ENCODE measurements at places on chromosomes 6 and 20.

- no peak for DNase-seq
Observed at GRCh38 chr6:122361314-122361979, 38.0 kb upstream of the HSF2 start.

GRCh38 chr20:11311659-11312224 lies 606.0 kb upstream of the BTBD3 start:
- no peak for DNase-seq

DNA sequence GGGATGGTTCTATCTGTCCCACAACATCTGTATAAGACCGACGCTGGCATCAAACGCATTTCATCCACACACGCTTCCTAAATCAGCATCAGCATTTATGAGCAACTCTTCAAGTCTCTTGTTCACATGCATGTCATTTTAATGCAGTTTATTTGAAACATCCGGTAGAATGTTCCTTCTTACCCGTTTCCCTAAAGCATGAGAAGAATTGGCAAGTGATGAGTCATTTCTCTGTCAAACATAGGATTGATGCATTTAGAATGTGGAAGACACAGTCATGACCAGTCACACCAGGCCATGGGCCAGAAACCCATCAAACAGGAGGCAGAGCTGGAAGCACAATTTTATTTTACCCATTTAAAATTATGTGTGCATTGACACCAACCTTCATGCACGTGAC lies 122.8 kb downstream of the UST start:
- DNase-seq = no peak

GRCh38 chr6:137224799-137225198 lies 5.6 kb upstream of the IFNGR1 start:
- no peak for DNase-seq

DNA sequence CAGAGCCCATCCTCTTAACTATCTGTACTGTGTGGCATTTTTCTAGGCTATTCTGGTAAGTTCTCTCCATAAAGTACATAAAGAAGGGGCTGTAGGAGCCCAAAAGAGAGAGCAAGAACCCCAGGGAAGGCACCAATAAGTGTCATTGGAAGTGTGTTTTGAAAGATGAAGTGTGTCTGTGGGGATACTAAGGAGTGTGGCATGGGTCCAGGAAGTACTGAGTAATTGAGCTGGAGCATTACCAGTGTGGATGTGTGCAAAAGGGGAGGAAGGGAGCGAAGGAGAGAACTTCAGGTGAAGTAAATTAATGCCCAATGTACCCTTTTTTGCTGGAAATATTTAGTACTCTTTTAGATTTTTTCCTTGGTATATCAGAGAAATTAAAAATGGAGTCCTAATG lies 63.9 kb downstream of the KCNS1 start:
- DNase-seq = no peak

GRCh38 chr6:95078457-95078856 lies 498.9 kb upstream of the MANEA start:
- DNase-seq = no peak

DNA sequence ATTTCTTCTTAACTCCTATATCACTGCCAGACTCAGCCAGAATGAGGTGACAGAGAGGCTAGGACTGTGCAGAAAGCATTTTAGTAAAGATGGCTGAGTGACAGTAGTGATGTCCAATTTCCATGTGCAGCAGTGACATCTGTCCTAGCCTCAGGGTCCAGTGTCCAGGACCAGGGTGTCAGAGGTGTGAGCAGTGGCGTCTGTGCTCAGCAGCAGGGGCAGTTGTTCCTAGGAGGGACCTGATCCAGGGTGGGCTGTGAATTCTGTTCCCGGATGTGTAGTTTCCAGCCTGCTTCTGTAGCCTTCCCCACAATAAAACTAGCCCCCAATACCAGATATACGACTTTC lies 6.0 kb downstream of the HLA-B start:
- DNase-seq = peak; percentile 21

GRCh38 chr6:56708810-56709597 lies 66.3 kb upstream of the DST start:
- no peak for DNase-seq

DNA sequence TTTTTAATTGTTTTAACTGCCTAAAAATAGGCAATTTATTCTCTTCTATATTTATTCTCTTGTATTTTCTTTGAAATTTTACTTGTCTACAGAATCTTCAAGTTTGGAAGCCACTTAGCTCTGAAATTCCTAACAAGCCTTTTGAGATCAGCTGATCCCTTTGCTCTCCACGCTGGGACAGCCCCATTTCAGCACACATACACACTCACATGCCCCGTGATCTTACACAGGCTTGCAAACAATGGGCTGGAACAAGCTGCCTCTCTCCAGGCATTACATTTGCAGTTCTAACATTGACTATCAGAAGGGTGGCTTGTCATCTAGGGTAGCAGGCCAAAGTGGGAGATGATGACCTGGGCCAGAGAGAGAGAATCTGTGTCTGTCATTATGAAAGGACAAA lies 62.1 kb upstream of the RAB32 start:
- DNase-seq = no peak

GRCh38 chr6:49264909-49265308 lies 198.1 kb downstream of the MMUT start:
- DNase-seq = no peak

GRCh38 chr6:148021699-148022098 lies 320.9 kb upstream of the SASH1 start:
- no peak for DNase-seq

GRCh38 chr6:157861814-157862213 lies 38.8 kb downstream of the SNX9 start:
- no peak for DNase-seq

GRCh38 chr20:48584391-48585060 lies 243.3 kb downstream of the PREX1 start:
- DNase-seq = no peak

DNA sequence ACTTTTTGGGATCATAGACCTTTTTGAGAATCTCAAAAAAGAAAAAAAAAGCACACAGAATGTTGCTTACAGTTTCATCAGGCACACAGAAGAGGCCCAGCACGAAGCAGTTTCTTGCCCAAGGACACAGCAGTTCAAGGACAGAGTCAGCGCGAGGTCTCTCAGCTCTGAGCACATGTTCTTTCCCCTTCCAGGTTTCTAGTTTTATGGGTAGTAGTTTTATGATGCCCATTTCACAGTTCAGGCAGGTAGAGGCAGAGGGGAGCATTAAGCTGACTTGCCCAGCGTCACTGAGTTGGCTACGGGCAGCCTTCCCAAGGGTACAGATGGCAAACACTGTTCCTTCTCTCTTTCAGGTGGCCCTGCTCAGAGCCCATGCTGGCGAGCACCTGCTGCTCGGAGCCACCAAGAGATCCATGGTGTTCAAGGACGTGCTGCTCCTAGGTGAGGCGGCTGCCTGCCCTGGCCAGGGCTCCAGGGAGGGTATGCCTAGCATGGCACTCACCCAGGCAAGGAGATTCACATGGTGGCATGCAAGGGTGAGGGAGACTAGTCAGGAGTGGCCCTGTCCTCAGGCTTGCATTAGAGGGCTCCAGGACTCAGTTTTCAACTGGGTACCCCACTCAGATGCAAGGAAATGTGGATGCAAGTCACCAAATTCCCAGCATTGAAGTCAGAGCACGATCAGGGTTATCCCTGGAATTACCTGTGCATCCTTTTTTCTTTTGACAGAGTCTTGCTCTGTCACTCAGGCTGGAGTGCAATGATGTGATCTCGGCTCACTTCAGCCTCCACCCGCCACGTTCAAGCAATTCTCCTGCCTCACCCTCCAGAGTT lies 57.4 kb upstream of the TTPAL start:
- DNase-seq = no peak

- no peak for DNase-seq
Observed at GRCh38 chr6:155237613-155238012, 26.2 kb upstream of the CLDN20 start.

DNA sequence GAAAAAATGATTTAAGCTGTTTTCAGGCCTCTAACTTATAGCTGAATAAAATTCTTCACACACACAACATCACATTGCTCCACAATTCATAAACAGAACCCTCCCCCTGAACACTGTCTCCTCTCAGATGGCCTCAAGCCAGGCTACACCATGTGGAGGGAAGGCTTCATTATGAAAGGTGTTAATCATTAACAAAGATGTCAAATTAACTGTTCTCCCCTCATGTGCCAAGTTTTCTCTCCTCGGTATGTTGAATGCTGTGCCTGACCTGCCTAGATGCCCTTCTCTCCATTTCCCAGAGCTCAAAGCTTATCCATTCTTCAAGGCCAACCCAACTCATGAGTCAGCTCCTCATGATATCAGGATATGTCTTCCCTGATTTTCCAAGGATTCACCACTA lies 210.4 kb downstream of the GMDS start:
- no peak for DNase-seq

DNA sequence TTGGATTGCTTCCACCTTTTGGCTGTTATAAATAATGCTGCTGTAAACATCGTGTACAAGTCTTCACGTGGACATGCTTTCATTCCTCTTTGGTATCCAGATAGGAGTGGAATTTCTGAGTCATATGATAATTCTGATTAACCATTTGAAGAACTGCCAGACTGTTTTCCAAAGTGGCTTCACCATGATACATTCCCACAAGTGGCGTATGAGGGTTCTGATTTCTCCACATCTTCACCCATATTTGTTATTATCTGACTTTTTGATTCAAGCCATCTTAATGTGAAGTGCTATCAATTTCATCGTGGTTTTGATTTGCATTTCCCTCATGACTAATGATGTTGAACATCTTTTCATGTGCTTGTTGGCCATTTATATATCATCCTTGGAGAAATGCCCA lies 2.9 kb upstream of the SNRPB start:
- DNase-seq = no peak

DNA sequence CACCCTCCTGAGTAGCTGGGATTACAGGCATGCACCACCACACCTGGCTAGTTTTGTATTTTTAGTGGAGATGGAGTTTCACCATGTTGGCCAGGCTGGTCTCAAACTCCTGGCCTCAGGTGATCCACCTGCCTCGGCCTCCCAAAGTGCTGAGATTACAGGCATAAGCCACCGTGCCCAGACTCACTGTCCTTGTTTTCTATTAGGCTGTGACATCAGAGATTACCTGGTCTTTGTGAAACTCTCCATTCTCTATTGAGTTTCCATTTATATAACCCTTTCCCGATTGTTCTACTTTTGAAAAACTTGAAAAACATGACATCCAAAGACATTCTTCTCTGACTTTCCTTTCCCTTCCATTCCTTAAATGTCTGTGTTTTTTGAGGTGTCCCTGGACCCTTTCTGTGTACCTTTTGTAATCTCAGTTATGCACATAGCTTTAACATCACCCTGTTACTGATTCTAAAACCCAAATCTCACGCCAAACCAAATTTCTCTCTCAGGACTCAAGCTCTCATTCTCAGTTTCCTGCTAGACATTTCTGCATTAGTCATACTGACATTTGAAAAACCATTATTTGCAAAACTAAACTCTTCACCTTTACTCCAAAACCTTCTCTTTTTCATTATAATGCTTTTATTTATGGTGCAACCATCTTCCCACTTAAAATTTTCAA lies 137.0 kb downstream of the KHDC1L start:
- no peak for DNase-seq

GRCh38 chr20:1945134-1945618 lies 48.7 kb downstream of the PDYN start:
- no peak for DNase-seq

DNA sequence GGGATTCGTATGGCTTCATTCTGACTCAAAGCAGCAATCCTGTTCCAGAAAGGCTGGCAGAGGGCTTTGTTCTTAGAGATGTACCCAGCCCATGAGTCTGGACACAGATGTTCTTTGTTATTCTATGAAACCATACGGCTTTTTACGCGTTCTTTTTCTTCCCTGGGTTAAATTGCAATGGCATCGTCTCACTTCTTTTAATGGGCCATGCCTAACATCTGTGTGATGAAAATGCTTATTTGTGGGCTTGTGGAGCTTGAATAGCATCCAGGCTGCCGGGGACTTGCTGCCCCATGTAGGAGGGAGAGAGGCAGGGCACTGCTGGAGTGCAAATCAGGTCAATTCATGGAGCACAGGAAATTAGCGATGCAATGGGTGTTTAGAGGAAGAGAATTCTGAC lies 19.4 kb downstream of the FAM50B start:
- DNase-seq = no peak

GRCh38 chr6:100664274-100665040 lies 199.7 kb upstream of the SIM1 start:
- DNase-seq = no peak

- no peak for DNase-seq
Observed at GRCh38 chr6:142728910-142729481, 216.0 kb downstream of the HIVEP2 start.

DNA sequence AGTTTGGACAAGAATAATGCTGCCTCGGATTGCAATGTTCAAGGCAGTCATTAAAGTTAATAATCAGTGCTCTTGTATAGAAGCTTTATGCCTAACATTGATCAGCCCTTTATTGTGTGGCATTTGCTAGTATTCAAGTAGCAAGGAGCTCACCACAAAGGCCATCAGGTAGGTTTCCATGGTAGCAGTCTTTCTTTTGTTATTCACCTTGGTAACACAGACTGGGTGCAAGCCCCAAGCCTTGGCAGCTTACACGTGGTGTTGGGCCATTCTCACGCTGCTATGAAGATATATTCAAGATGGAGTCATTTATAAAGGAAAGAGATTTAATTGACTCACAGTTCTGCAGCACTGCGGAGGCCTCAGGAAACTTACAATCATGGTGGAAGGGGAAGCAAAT lies 149.3 kb downstream of the ADAT2 start:
- DNase-seq = no peak

- no peak for DNase-seq
Observed at GRCh38 chr6:133101790-133102189, 139.4 kb upstream of the EYA4 start.

DNA sequence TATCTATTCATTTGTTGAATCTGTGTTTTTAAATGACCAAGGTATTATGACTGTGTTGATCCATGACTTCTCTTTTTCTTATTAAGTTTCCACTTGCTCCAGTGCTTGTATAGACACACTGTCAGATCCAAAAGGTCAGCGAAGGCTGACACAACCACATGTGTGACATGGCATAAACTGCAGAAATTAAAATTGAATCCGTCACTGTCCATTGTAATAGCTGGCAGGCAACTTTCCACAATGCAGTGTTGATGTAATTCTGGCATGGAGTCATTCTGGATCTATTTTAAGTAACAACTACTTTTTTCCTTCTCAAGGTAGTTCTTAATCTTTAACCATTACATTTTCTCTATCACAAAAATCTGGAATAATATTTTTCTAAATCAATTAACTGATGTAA lies 145.3 kb downstream of the AIG1 start:
- DNase-seq = no peak

GRCh38 chr6:3236005-3236404 lies 8.6 kb upstream of the TUBB2B start:
- no peak for DNase-seq

DNA sequence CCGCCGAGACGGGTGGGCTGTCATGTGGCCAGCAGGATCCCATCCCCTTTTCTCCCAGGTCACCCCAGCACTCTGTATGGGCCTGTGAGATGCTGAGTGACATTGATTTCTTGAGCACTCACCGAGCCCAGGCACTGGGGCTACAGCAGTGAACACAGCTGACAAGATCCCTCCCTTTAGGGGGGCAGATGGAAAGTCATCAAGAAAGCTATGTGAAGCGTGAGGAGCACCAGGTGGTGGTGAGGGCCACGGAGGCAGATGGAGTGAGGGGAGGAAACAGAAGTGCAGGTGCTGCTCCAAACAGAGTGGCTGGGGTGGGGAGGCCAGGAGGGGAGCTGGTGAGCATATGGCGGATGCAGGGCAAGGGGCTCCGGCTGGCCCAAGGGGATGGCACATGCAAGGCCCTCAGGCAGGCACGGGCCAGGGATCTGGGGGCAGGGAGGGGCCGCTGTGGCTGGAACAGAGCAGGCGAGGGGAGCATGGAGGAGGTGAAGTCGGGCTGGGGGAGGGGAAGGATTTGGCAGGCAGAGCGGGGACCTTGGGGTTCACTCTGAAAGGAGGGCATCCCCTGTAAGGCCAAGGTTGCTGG lies 184.0 kb downstream of the BMP7 start:
- DNase-seq = no peak

- DNase-seq = no peak
Observed at GRCh38 chr6:25774120-25774715, 19.7 kb downstream of the SLC17A4 start.
